ENCODE measurements at places on chromosomes 7 and 10.

- DNase-seq, result no peak
Observed at GRCh38 chr10:34434119-34434594, 380.9 kb downstream of the PARD3 start.

GRCh38 chr10:60644436-60645130 is 133.7 kb upstream of the CDK1 start:
- no peak for DNase-seq

DNA sequence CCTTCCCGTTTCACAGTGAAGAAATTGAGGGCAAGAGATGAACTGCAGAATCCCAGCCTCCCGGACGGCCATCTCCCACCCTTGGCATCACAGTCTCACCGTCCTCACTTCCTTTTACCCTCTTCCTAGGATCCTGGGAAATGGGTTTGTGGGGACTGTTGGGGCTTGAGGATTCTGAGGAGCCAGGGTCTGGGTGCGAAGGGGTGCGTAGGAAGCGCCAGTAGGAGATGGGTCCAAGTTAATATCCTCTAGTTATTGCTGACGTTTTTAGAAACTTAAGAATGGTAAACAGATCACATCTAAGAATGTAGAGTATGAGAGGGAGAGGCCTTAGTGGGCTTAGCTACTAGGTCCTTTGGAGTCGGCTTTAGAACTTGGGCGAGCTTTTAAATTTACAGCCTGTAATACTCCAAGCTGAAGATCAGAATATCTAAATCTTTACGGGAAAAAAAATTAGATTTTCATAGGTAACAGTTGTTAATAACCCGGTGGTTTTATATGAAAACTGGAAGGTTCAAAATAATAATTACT is 696 bp downstream of the MALSU1 start:
- no peak for DNase-seq

- DNase-seq, result no peak
Observed at GRCh38 chr7:141217938-141218337, 144.1 kb downstream of the TMEM178B start.

- DNase-seq, result no peak
Observed at GRCh38 chr10:43687373-43687772, 38.7 kb upstream of the ZNF32 start.

GRCh38 chr10:109696462-109696861 is 226.8 kb downstream of the XPNPEP1 start:
- DNase-seq, result no peak
